ENCODE measurements at places on chromosomes 13 and 19. TPM values are rescaled to one million over a fixed set of nuclear protein-coding genes. Genes with fewer than 3 reads are reported as not detected.

GRCh38 chr19:43634872-43635560, 4.6 kb downstream of the CADM4 start:
- no peak for DNase-seq

DNA sequence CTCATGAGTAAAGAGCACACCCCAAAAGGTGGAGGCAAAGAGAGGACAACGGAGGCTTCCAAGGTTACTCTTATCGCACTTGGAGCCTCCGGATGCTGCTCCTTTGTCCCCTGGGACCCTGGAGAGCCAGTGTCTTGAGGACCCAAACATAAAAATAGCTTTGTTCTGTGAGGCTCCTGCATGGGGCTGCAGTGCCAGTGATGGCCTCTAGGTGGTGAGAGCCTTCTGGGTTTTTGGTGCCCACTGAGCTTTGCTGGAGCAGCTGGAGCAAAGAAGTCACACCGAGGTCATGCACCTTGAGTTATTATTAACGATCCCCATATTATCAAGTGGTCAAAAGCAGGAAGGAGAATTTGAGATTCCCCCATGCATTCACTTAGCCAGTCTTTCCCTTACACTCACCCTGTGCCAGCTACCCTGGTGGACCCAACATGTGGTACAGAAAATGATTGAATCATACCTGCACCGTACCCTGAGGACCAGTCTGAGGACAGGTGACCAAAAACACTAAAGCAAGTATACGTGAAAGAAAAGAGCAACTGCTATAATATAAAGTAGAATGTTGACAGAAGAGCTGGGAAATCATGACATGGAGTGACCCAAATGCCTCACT, 41.5 kb downstream of the ZNF682 start:
- DNase-seq, result no peak

- DNase-seq, result no peak
Observed at GRCh38 chr19:47469719-47470118, 2.0 kb downstream of the SLC8A2 start.

Gene KLK12
- total RNA-seq, result not detected

Gene ALOX5AP
- total RNA-seq, result 0.35 TPM

Gene LAIR1
- total RNA-seq, result not detected

Gene REEP6
- total RNA-seq, result 1.1 TPM
